ENCODE measurements at places on chromosomes 2 and 18.

DNA sequence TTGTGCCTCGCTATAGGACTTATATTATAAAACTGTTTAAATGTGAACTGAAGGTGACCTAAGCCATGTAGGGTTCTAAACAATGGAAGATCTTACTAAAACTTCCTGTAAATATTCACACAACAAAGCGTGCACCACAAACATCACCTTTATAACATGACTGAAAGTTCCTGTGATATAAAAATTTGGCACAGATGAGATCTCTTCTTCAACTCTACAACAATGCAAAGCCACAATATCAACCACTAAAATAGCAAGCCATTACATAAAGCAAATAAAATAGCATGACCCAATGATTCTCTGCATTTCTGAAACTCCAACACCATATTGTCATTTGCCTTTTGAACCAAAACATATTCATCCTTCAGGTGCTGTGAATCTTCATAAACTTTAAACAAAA is 3.5 kb downstream of the YES1 start:
- no peak for DNase-seq

- no peak for DNase-seq
Observed at GRCh38 chr2:223901854-223902253, 43.3 kb downstream of the WDFY1 start.

- DNase-seq = no peak
Observed at GRCh38 chr2:149169656-149170055, 131.2 kb downstream of the LYPD6B start.

DNA sequence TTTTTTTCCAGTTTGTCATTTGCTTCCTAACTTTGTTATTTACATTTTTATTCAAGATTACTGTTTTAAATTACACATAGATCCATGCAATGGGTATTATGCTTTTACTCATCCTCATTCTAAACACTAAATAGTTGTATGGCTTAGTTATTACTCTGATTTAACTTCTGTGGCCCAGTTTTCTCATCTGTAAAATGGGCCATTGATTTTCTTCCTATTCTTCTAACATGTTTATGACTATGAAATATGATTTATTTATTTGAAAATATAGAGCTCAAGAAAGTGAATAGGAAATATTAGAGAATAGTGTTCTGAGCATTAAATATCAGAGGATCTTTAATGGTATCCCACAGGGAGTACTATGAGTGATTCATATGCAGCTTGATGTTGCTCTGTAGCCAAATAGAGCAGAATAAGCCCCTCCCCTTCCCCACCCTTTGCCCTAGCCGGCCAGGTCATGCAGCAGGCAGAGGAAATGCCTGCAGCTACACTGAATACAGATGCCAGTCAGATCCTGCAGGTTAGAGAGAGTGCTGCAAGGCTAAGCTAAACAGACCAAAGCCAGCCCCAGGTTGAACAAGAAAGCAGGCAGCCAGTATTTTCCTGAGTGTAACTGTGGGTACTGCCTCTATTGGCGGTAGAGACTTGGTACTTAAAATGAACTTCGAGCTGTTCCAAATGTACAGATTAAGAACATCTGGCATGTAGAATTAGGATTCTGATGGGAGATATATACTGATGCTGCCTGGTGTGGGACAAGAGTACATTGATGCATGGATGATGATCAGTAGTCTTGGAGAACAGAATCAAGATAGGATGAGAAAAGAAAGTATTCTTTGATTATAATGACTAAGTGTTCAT is 11.7 kb upstream of the ACYP2 start:
- DNase-seq = peak; percentile 33

GRCh38 chr18:54506516-54507261 is 84.4 kb upstream of the DYNAP start:
- DNase-seq = no peak
